Bone marrow (tissue), 2 donors: ENCODE measurements at places on chromosomes 3 and 15.

GRCh38 chr3:151753846-151754245 is 20.1 kb downstream of the AADACL2 start:
- DNase-seq: no peak

DNA sequence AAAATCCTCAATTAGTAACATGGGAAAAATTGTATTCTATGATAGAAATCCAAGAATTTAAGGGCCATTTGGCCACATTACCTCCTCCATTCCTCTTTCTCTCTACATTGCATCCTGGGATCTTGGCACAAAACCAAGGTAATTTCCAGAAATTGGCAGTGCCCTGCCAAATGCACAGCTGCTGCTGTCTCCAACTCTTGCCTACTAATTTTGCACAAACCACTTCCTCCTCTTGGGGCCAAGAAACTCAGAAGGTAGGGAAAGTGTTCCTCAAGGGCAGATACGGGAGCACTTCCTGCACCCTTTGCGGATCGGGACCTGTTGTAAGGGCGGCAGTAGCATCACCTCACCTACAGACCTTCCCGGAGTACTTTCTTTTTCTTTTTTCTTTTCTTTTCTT is 57.8 kb downstream of the MAP3K13 start:
- no peak for DNase-seq

DNA sequence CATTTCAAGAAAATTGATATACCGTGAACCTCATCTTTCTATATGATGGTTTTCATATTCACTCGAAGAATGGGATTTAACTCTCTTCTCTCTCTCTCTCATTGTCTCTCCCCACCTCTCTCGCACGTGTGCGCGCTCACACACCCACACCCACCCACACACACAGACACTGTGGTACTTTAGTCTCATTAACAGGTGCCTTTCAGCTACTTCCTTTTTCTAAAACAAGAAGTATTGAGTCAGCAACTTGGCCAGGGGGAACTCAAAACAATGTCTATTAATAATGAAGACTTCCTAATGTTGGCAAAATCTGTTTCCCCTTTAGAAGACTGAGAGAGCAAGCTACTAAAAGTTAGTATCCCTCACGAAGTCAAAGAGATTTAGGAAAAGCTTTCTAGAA is 150.7 kb downstream of the TMCO5A start:
- no peak for DNase-seq

GRCh38 chr3:50390508-50391224 is 31.3 kb upstream of the TMEM115 start:
- DNase-seq: no peak

DNA sequence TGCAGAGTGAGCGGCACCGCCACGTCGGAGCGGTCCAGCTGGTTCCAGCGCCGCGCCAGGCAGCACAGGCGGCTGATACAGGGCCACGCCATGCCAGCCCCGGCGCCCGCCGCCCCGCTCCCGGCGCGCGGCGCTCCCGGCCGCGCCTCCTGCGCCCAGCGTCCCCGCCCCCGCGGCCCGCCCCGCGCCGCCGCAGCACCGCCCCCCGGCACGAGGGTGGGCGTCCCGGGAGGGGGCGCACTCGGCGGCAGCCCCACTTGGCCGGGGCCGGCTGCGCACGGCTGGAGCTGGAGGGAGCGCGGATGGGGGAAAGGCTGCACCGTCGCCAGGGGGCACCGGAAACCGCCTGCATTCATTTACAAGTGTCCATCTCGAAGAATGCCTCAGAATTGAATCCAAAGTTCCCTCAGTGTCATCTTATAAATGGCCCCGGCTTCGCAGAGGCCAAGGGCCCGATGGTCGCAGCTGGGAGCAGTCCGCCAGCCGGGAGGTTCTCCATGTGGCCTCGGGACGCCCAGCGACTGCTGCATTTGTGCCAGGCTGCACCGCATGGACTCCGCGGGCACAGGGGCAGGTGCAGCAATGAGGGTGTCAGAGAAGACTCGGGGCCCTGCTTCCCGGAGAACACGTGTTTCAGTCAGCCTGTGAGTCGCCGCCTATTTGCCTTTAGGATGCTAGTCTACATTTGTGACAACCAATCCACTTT is at the start of gene MAP6D1:
Gene MAP6D1, minus strand, starts transcription at position 122 of the 706 bp plus-strand sequence. Its CDS starts 30 bp downstream, at position 92.
- DNase-seq: no peak

- DNase-seq: no peak
These were observed 78.2 kb upstream of the UMPS start for GRCh38 chr3:124652009-124652408.

- DNase-seq: no peak
These were observed 23.6 kb upstream of the LRRC34 start for GRCh38 chr3:169836078-169836941.

- no peak for DNase-seq
These were observed 23.6 kb downstream of the CCR1 start for GRCh38 chr3:46184469-46184868.

- peak; percentile 33 for DNase-seq
These were observed 230.3 kb upstream of the TBL1XR1 start for GRCh38 chr3:177427540-177427939.

- DNase-seq: no peak
These were observed 40.7 kb upstream of the RSL24D1 start for GRCh38 chr15:55237219-55238130.

GRCh38 chr15:73674587-73674986 is 9.6 kb upstream of the CD276 start:
- no peak for DNase-seq

DNA sequence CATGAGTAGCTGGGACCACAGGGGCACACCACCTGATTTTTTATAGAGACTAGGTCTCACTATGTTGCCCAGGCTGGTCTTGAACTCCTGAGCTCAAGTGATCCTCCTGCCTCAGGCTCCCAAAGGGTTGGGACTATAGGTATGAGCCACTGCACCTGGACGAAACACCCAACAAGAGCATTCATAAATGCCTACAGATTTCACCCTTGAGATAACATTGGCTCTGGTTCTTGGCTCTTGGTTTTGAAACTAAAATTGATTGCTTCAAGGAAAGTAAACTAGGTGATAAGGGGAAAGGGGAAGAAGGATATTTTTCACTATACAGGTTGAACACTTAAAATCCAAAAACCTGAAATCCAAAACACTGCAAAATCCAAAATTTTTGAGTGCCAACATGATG is 10.3 kb downstream of the AP3S2 start:
- no peak for DNase-seq

GRCh38 chr3:115111632-115112031 is 35.5 kb downstream of the ZBTB20 start:
- DNase-seq: no peak

DNA sequence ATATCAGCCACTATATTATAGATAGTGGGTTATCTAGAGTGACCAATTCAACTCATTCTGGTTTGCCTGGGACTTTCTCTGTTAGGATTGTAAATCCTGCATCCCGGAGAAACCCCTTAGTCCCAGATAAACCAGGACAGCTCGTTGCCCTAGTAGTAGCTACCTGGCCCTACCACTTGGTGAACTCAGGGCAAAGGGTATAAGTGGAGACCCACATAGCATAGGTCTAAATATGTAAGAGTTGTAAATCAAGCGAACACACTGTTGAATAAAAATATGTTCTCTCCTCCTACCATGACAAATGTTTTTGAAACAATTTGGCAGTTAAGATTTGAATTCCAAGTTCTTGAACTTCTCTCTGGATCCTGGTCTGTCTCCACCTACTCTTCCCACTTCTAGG is 15.7 kb upstream of the LMCD1 start:
- DNase-seq: no peak

GRCh38 chr15:90823455-90823974 is 44.9 kb upstream of the FURIN start:
- DNase-seq: no peak

- no peak for DNase-seq
These were observed 5.5 kb upstream of the BMF start for GRCh38 chr15:40114218-40114617.

GRCh38 chr15:100310041-100310405 is 31.8 kb downstream of the ADAMTS17 start:
- no peak for DNase-seq

GRCh38 chr15:81146006-81146405 is 11.9 kb downstream of the CFAP161 start:
- DNase-seq: no peak

GRCh38 chr3:25025236-25025635 is 402.8 kb upstream of the RARB start:
- no peak for DNase-seq

GRCh38 chr3:17074559-17074958 is 189.8 kb downstream of the PLCL2 start:
- no peak for DNase-seq

- no peak for DNase-seq
These were observed 222.3 kb upstream of the THBS1 start for GRCh38 chr15:39358441-39359041.

GRCh38 chr3:143056372-143056771 is 55.0 kb downstream of the U2SURP start:
- no peak for DNase-seq
